ENCODE measurements at places on chromosomes 4 and X.

DNA sequence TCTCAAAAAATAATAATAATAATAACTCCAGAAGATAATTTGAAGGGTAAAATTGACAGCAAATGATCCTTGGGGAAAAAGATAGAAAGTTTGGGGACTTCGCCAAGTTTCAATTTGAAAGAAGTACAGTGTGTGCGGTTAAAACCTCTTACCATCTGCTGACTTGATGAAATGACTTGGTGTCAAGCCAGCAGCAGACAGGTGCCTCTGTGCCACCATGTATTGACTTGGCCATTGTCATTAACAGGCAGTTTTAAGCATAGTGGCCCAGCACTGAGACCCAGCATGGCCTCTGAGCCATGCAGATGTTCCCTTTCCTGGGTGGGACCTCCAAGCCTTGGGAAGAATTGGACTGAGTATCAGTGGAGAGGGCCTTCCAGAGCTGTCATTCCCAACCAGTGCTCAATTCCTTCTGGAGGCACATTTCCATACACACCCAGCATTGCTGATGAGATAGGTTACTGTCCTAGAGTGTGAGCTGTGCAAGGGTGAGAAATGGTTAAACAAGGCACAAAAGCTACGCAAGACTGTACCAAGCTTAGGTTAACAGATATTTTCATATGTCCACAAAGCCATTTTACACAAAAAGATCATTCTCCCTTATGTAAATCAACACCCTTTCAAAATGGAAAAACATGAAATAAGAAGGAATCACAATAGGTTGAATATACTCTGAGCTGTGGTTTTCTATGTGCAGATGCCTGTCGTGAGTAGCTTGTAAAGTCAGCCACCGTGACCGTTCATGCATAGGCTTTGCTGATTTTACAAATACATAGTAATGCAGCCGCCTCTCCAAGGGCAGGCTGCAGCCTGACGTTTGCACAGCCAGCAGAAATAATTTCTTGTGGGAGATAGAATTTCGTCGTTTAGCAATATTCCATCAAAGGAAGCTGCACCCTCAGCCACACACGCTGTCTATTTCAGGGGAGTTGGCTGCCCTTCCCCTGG, 59.4 kb upstream of the FBXW7 start:
- DNase-seq = no peak

GRCh38 chr4:119040694-119041185, 94.9 kb upstream of the MYOZ2 start:
- DNase-seq = no peak

- DNase-seq = no peak
Measured at GRCh38 chrX:131405497-131405896, 116.4 kb upstream of the IGSF1 start.

GRCh38 chr4:164056426-164057142, 562.1 kb downstream of the TMA16 start:
- no peak for DNase-seq

GRCh38 chr4:148215202-148215601, 227.0 kb downstream of the NR3C2 start:
- DNase-seq = no peak

DNA sequence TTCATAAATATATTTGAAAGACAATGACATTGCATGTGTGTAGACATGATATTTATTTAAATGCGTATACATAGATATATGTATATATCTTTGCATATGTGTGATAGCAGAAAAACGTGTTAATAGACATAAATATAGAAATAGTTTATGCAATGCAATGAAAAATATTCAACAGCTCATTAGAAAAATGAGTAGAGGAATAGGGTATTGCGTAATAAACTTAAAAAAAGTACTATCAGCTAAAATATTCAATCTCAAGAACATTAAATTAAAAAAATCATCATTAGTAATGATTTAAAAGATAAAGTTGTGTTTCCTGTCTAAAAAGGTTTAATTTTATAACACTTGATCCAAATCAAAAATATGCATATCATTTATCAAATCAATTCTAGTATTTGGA, 2101.5 kb upstream of the TENM3 start:
- no peak for DNase-seq

GRCh38 chr4:83124111-83124780, 9.7 kb upstream of the PLAC8 start:
- no peak for DNase-seq

DNA sequence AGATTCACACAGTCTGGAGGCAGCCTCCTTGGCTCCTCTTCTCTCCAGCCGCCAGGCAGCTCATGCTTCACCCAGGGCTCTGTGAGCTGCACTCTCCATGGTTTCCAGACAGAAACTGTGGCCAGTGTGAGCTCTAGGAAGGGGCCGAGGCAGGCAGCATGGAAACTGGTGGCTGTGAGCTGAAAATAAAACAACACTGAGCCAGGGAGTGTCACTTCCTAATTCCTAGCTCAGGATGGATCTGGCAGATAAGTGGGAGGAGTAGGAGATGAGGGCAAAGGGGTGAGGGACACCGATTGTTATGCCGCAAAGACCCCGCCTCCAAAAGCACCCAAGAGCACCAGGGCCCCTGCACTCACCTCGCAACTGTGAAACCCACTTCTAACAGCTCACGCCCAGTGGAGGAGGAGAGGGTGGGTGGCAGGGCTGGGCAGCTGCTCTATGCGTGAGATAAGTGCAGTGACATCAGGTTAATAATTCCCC, 69.8 kb downstream of the FHDC1 start:
- no peak for DNase-seq

DNA sequence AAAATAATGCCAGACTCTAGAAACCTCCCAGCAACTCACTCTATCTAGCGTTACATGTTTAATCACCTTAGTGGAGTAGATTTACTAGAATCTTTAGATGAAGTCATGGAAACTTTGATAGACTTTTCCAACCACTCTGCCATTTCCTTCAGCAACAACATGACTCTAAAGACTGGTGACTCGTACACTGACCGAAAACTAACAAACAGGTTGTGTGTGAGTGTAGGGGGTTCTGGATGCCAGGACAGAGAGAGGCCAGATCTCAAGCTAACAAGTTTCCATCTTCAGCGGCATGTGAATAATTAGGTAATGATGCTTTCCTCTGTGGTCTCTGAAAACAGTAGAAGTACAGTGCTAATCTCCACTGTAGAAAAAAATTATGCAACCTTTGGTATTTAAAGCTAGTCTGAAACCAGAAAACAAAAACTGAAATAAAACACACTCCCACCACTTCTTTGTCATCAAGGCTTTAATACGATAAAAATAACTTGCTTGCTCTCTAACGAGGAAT, 286.4 kb downstream of the PRDM5 start:
- DNase-seq = no peak

DNA sequence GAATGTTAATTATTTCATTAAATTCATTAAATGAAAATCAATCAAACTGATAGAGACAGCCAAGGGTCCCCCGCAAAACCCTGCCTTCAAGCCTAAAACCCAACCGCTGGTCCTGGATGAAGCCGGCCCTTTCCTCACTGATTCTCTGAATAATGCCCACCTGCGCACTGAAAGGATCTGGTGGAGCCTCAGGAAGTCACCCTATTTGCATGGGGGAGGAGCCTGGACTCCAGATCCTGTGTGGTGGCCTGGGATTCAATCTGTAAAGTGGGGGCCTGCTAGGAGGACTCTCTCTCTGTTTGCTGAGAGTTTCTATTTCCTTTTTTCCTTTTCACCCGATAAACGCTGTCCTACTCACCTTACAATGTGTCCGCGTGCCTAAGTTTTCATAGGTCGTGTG, 97.9 kb upstream of the ADAMTS3 start:
- DNase-seq = no peak

DNA sequence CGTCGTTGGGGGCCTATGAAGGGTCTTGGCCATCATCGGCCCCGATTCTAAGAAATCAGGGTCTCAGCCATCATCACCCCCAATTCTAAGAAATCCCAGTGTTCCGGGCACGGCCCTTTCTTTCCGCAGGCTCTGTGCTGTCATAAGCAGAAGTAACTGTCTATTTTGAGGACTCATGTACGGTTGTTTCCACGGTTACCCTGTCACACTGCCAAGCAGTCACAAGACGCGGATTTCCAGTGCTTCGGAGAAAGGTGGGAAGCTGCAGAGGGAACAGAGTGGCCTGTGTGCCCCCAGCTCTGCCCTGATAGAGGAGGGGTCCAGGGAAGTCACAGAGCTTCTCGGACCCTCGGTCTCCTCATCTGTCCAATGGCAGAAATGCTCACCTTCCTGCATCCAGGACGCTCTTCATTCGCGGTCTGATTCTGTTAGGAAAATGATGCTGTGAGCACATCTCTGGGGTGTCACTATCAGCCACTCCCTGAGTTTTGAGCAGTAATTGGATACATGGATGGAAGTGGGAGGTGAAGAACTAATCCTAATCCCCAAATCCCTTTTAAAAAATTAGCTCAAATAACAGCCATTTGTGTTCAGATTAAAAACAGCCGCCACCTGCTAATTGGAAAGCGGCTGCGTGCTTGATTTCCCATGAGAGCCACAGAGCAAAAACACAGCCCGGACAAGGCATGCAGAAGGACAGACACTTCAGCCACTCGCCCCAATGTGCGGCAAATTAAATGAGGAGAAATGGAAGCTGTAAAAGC, 73.1 kb downstream of the WFS1 start:
- no peak for DNase-seq

DNA sequence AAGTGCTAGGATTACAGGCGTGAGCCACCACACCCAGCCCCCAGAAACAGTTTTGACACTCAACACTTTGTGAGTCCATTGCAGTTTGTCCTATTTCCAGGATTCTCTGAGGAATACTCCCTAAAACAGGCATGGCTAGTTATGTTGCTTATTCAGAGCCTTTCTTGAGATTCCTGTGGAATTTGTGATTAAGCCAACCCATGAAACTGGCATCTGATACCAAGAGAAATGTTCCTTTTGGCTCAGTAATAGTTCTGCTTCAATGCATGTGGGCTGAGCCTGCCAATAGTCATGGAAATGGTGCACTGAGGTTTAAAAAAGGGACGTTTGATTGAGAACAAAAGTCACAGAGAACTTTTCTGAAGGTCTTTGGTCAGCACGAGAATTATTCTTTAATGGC, 241.7 kb downstream of the PPP1R2C start:
- no peak for DNase-seq

DNA sequence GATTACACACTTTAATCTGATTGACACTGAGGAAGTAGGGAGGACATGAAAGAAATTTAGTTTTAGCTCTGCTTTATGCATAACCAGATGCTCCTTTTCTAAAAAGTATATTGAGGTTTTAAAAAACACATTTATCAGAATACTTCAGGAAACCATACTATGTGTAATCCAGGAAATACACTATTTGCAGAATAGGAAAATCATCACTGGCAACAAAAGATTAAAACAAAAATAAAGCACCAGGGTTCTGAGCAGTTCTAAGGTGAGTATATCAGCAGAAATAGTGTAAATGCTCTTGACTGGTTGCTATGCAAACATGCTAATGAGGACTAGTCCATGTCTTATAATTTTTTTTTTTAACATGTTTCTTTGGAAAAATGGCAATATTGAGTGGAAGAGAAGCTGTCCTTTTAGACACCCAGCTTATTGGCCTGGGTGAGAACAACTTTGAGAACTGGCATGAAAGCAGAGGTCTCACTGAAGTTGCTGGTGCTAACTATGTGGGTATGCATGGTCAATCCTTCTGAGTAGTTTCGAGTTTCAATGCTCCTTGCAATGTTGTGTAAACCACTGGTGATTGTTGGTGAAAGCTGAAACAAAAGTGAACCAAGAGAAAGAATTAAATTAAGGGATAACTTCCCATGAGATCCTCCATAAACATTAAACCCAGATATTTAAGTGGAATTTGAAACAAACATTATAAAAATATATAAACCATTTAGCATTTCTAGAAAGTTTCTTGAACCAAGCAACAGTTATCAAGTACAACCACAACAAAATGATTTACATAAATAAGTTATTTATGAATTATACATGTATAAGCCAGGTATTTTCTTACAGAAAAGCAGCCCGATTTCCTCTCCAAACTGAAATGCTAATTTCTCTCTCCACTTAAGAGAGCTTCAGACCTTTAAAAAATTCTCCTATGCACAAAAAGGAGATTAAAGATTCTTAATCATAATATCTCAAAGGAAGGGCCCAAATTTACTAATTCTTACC, 20.4 kb upstream of the SCD5 start:
- no peak for DNase-seq
